ENCODE measurements at places on chromosomes 12 and 14.

GRCh38 chr12:575129-575502 is 88.1 kb downstream of the NINJ2 start:
- DNase-seq, result no peak

GRCh38 chr12:59699421-59700152 is 103.8 kb downstream of the SLC16A7 start:
- DNase-seq, result peak; percentile 85

DNA sequence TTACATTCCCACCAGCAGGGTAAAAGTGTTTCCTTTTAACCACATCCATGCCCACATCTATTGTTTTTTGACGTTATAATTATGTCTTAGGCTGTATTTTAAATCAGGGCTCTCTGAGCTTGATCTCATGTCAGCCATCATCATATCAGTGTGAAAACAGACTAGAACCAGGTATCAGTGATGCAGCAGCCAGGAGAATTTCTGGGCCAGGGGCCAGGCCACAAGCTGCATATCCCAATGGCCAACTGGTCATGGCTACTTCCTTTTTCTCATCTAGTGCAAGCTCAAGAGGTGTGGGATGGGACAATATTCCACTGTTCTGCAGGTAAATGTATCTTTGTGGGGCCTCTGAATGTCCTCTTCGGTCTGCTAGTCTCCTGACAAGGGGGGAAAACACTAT is 125.1 kb downstream of the CRADD start:
- no peak for DNase-seq

DNA sequence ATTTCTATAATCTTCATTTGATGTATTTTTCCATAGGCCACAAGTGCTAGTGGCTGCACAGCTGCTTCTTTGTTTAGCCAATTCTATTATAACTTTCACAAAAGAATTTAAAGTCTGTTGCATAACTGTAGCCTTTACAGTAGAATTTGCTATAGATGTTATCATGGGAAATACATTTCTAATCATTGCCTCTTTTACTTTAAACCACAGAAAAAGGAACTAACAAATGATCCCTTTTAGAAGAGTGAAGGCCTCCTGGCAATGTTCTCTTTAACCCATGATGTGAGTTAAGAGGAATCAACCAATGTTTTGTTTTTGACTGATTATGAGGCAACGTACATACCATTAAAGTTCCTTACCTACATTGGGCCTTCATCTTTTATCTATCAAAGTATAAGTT is 68.8 kb downstream of the RPL10L start:
- no peak for DNase-seq

GRCh38 chr12:9221483-9221882 is 13.3 kb upstream of the PZP start:
- DNase-seq, result no peak

DNA sequence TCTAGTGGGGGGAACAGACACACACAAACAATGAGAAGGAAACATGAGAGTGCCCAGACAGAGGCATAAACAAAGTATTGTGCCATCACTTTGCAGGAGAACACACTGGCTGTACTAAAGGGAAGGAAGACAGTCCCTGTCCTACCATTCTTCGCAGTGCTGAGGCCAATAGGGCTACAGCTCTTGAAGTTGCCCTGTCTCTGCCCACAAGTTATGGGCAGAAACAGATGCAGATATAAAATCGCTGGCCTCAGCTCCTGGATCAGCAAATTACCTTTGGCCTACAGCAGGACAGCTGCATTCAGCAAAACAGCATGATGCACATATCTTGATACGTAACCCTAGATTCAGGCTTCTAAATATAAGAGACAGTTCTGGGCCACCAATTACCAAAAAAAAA is 23.0 kb upstream of the PRKAB1 start:
- DNase-seq, result no peak

GRCh38 chr14:65255029-65255545 is 152.8 kb upstream of the MAX start:
- DNase-seq, result peak; percentile 28

DNA sequence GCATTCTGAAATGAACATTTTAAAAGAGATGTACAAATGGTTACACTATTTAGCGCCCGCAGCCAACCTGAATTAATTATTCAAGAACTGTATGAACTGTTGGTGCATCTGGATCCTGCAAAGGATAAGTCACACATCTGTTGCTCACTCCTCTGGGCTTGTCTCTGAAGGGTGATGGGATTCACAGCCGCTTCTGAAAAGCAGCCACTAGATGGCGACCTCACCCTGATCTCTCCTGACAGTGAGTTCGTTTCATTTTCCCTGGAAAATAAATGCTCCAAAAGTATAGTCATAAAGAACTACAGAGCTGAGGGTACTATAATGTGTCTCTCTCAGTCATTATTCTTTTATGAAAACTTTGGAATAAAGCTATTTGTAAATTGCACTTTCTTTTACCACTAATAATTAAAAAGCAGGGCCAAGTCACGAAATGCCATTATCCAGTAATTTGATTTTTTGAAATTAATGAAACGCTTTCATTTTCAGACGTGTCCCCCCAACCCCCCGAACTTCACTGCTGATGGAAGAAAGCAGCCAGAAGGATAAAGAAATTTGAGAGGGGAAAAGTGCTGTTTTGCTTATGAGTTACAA is 789.6 kb downstream of the NRXN3 start:
- peak; percentile 73 for DNase-seq

- no peak for DNase-seq
Measured at GRCh38 chr14:96108061-96108795, 69.1 kb downstream of the C14orf132 start.

DNA sequence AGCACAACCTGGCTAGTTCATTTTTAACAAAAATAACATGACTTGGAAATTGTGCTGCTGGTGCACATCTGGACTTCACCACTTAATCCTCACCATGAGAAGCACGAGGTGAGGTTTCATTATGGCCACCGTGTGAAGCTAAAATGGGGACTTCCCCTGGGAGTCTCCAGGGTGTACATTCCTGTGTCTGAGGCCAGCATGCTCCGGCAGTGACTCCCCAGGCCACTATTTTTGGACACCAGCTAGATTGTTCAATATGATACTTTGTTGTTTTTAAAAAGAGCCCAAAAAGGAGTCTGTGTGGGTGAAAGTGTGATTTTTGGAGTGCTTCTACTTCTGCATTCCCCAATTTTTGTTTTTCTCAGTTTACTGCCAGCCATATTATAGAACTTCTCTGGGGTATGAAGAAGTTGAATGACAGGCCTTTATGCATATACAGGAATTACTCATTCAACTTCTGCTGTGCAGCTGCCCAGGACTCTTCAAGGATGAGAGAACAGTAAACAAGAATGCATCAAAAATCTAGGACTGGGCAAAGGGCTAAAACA is 16.9 kb upstream of the AICDA start:
- peak; percentile 82 for DNase-seq

- DNase-seq, result peak; percentile 24
Measured at GRCh38 chr12:112013601-112014402, 576 bp downstream of the ERP29 start.

- no peak for DNase-seq
Measured at GRCh38 chr14:68307790-68308168, 485.1 kb downstream of the ZFP36L1 start.

DNA sequence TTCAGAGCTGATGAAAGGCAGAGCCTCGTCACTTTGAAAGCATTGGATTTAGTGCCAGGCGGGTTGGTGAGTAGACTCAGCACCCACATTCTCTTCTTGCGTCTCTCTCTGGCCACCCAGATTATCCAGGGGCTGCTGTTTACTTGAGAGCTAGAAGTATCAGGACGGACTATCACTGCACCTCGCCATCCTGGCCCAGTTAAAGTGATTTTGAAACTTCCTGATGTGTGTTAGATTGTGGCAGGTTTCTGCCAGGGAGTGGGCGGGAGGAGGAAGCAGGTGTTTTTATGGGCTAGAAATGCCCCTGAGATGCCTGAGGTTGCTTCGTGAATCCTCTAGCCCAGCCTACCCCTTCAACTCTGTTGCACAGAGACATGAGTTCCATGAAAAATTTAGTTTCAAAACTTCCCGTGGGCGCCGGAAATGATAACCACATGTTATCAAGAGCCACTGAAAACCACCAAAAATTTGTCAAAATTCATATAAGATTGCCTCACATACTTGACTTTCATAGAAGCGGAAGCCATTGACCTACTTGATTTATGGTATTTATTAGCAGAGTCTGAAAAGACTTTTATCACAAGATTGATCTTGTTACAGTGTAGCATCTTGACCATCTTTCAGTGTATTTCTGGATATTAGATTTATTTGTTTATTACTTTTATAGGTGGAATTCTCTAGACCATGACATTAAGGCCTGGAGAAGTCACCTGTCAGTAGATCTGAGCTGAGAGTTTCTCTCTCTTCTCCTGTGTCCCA is 466.0 kb downstream of the RAD51B start:
- DNase-seq, result peak; percentile 85

GRCh38 chr12:105384916-105385535 is 54.5 kb downstream of the C12orf75 start:
- no peak for DNase-seq

DNA sequence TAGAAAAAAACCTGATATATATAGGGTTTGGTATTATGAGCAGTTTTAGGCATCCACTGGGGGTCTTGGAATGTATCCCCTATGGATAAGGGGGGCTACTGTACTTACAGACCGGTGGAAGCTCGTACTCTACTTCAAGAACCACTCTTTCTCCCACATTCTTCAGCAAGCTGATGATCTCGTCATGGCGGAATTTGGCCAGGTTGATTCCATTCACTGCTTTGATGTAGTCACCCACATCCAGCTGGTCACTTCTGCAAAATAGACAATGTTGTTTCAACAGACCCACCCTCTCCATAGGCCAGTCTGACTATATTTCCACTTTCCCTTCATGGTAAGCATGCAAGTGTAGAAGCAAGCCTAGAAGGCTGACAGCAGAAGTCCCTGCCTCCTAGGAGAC is 139.9 kb downstream of the GRIP1 start:
- DNase-seq, result peak; percentile 5

DNA sequence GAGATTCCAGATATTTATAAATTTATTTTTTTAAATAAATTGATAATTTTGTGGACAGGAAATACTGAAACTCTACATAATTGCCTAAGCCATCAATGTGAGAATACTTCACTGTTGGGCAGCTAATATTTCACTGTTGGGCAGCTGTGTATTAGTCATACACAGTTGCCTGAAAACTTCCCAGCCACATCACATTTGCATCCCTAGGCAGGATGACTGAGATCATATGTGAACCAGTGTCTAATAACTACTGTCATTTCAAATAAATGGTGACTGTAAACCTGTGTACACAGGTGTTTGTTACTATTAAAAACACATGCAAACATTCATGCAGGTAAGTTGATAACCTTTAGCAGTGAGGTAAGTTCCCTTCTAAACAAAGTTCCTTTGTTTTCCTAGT is 43.9 kb downstream of the TMTC3 start:
- peak; percentile 39 for DNase-seq

DNA sequence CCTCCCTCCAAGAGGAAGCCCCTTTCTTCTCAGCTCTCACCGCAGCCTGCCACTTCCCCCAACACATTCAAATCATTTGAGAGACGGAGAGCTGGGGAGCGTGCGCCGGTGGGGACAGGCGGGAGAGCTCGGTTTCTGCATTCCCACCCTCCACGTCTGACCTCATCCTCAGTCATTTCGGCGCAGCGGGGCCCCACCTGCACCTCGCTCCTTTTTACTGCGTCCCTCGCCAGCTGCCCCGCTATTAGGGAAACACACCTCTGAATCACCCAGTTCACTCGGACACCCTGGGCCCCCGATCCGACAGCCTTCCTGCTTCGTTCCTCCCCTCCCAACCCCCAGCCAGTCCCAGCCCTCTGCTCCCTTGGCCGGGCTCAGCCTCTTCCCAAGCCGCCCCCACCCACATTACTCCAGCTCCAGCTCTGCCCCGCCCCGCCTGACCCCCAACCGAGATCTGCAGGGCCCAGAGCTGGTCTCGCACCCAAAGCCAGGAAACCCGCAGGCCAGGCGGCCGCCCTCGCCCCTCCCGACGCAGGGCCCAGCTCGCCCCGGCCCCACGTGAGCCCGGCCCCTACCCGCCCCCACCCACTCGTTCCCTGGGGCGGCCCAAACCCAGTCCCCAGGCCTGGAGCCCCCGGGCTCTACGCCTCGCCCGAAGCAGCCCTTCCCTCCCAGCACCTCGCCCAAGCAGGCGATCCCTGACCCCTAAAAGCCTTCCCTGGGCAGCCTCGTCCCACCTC is 783 bp downstream of the CORO1C start:
- peak; percentile 73 for DNase-seq

DNA sequence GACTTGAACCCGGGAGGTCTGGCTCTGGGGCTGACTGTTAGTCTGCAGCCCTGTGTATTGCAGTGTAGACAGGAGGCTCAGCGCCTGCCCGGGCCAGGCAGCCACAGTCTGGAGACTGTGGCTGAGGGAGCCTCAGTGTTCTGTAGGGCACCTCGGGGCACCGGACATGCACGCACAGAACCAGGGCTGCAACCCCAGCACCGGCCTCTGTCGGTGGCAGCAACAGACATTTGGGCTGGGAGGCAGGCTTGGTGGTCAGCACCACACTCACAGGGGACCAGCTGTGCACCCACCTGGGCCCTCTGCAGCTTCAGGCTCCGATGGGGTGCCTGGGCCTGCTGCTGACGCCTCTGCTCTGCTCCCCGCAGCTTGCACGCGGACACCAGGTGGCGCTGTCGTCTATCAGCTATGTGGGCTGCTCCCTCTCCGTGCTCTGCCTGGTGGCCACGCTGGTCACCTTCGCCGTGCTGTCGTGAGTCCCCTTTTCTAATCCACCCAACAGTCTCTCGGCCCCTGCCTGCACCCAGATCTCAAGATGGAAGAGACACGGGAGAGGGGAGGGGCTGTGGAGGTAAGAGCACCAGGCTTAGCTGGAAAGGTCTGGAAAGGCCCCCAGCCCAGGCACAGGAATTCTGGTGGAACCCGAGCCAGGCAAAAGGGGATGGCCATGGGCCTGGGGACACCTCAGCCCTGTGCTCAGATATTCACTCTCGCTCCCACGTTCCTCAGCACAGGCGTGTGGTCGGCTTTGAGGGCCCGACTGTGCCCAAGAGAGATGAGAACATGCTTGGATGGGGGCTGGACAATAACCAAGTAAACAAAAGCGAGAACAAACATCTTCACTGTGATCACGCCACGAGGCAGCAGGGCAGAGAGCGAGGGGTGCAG is 151.0 kb downstream of the ADGRD1 start:
- peak; percentile 88 for DNase-seq

DNA sequence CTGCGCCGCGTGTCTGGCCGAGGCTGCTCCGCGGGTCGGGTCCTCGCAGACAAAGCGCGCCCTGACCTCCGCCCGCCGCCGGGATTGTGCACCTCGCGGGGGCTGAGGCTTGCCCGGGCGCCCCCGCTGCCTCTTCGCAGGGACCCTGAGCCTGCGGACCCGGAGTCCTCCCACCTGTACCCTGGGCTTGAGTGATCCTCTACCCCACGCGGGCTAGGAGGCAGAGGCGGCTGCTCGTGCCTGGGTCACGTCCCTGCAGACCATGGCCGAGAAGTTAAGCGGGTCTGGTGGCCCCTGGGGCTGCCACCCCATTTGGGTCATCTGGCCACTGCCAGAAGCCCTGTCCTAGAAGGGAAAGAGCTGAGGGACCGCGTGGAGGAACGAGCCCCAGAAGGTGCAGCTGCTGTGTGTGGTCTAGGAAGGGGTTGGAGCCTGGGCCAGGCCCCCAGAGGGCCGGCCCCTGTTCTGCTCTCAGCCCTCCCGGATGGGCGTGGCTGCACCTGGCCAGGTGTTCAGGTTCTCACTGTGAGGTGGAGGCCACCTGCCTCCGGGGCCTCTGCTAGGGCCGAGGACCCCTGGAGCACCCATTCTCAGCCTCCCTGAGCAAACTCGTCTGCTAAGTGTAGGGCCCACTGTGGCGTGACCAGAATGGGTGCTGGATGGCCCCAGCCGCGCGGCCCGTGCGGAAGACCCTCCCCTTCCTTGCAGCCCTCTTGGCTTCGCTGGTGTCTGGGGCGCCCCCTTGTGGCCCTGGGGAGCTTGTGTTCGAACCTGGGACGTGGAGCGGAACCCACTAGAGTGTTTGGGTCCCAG is 49.6 kb downstream of the LRCOL1 start:
- DNase-seq, result peak; percentile 74

GRCh38 chr14:100117633-100118395 is 41.6 kb downstream of the DEGS2 start:
- peak; percentile 22 for DNase-seq

All from suppressor macrophage treated with lipopolysaccharide for 4 hours (primary cell).